H4 (cell line): ENCODE measurements at places on chromosomes 16 and 17. TPM values are rescaled to one million over a fixed set of nuclear protein-coding genes. Genes with fewer than 3 reads are reported as not detected.
A peak's percentile ranks its signal among the peaks of the same experiment; 100 is the strongest.

The SYNGR3 gene
- total RNA-seq: 3.4 and 7.7 TPM in 2 replicates

The TADA2A gene
- total RNA-seq: 11.3 and 15.4 TPM in 2 replicates

GRCh38 chr17:66129759-66130158 is 62.2 kb downstream of the CEP112 start:
- no peak for DNase-seq

DNA sequence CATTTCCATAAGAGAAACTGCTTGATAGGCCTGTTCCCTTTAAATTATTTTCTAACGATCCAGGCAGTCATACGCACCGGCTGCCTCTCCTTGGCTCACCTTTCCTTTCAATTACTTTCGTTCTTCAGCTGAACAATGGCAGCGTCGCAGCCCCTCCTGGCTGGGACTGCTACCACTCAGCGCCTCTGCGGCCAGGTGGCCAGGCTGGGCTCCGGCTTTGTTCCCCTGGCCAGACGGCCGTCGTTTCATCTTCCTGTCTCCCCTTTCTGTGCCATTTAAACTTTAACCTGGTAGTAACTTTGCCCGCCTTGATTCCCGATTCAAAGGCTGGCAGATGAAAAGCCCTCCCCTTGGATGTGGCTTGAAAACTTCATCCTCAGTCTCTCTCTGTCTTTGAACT is 79.0 kb downstream of the C16orf78 start:
- no peak for DNase-seq

GRCh38 chr17:6812295-6812694 is 19.2 kb downstream of the TEKT1 start:
- DNase-seq: no peak

GRCh38 chr16:1613211-1613622 is 1.1 kb downstream of the CRAMP1 start:
- DNase-seq: no peak

The GALR2 gene
- total RNA-seq: 0.14 TPM in 1 of 2 replicates, not detected in the other

DNA sequence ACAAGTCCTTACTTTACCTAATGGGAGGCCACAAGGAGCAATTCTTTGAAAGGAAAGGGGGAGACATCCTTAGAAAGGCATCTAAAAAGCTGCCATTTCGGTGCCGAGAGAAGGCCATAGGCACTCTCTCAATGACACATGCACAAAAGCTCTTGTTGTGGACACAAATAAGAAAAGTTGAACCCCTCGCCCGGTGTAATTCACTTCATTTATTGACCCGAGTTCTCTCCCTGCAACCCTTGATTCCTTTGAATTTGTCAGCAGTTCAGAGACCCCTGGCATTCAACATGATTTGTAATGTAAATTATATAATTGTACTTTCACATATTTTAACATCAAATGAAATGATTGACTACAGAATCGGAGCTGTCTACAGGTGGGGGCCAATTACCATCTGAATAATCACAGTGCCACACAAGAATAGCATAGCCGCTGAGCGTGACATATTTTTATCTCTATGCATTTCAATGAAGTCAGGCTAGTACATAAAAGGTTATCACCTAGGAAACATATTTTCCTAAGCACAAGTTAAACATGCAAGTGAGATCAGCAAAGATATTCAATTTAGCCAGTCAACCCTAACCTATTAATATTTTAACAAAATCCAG is 66.7 kb downstream of the IRX6 start:
- DNase-seq: no peak

DNA sequence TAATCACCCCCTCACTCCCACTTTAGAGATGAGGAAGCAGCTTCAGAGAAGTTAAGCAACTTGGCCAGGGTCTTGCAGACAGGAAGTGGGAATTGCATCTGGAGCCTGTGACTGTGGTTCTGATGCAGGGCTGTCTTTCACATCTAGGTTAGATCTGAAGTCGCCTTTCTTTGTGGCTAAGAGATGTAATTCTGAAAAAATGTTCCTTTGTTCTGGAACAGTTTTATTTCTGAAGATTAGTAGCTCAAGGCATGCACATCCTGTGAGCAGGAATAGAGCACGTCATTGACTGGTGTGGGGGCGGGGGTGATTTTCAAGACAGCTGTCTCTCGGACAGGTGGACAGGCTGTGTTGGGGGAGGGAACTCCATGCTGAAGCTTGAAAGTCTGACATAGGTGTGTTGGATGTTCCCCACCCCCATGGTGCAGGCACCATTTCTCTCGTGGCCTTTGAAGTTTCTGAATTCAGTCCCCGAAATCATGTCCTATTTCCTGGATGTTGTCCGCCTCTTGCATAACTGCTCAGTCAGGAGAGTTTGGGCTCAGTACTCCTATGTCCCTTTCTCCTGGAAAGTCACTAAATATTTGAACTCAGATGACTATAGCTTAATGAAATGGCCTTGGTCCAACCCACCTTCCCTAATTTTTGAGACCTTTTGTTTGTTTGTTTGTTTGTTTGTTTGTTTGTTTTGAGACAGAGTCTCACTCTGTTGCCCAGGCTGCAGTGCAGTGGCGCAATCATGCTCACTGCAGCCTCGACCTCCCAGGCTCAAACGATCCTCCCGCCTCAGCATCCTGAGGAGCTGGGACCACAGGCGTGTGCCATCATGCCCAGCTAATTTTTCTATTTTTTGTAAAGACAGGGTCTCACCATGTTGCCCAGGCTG is 21.0 kb upstream of the HERPUD1 start:
- peak; percentile 67 for DNase-seq

The PDE6G gene
- total RNA-seq: not detected in 2 replicates

The SPHK1 gene
- 7.8 and 9.2 TPM in 2 replicates for total RNA-seq

The KRTAP4-9 gene
- total RNA-seq: not detected in 2 replicates

The MAPT gene
- total RNA-seq: 1.3 and 2.3 TPM in 2 replicates

- no peak for DNase-seq
Measured at GRCh38 chr17:58665946-58666857, 25.6 kb downstream of the TEX14 start.

DNA sequence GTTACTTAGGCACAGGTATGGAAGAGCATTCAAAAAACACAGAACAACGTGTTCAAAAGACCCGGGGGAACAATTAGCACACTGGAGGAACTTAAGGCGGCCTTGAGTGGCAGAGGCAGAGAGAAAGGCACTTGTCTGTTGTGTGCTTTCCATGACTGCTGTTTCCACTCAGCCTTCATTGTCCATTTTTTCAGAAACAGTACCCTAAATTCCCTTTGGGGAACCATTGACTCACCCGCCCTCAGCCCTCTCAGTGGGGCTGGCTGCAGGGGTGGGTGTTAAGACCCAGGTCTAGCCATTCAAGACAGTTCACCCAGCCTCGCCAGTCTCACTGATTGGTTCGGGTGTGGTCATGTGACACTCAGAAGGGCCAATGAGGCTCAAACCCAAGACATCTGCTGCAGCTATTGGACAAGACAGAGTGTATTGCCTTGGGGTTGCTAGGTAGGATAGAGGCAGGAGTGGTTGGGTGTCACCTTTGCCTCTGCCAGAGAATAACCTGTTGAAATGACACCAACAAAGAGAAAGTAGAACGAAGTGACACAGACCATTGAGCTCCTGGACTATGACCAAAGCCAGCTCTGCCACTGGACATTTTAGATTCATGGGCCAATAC is 19.6 kb upstream of the CEP20 start:
- peak; percentile 30 for DNase-seq

- no peak for DNase-seq
Measured at GRCh38 chr17:65154770-65155589, 17.8 kb downstream of the RGS9 start.

The PTX4 gene
- total RNA-seq: not detected in 2 replicates

GRCh38 chr16:19286827-19287226 is 1.3 kb downstream of the CLEC19A start:
- DNase-seq: no peak

DNA sequence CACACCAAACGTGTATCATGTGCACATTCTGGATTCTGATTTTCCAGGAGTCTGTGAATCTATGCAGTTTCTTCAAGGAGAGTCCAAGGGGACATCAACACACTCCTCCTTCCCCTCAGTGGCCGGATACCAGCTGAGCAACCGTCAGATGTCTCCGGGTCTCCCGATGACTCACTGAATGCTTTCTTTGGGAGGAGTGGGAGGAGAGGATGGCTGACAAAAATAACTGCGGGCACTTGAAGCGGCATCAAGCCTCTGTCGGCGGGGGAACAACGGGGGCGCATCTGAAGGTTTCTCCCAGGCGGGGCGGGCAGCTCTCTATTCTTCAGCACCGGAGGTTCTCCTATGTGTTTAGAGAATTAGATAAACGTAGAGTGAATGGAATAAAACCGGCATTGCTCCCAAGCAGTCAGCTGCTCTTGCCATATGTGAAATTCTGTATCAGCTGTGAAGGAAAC is 24.6 kb upstream of the LRRC75A start:
- DNase-seq: peak; percentile 62

DNA sequence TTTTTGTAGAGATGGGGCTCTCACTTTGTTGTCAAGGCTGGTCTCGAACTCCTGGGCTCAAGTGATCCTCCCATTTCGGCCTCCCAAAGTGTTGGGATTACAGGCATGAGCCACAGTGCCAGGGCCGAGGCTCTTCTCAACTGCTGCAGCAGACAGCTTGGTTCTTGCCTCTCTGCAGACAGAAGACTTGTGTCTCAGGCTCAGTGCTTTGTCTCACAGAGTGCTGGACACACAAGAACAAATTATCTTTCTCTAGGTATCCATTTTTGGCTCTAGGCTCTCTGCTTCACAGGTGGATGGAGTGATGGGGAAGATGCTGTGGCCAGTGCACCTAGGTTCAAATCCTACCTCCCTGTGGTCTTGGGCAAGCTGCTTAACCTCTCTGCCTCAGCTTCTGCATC is 80.8 kb upstream of the RNU2-1 start:
- DNase-seq: no peak

The NLRC3 gene
- not detected in 2 replicates for total RNA-seq

GRCh38 chr16:52469775-52470174 is 77.2 kb downstream of the TOX3 start:
- peak; percentile 41 for DNase-seq
